ENCODE measurements at places on chromosomes 6 and 20.

DNA sequence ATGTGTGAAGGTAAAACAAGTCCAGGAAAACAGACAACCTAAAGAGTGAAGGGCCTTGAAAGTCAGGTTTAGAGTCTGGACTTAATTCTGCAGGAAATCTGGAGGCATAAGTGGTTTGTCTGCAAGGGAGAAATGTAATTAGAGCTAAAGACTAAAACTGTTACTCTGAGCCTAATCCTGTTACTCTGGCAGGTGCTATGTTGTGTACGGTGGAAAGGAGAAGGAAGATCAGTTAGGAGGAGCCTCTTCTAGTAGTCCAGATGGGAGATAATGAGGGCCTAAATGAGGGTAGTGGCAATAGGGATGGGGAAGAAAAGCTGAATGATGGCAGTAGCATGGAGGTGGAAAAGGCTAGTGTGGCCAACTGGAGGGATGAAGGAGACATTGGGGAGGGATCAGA, 118.5 kb downstream of the PDSS2 start:
- DNase-seq = no peak

- no peak for DNase-seq
Observed at GRCh38 chr6:168035098-168035660, 37.7 kb downstream of the KIF25 start.

GRCh38 chr20:61933481-61933950, 132.2 kb downstream of the TAF4 start:
- no peak for DNase-seq

- no peak for DNase-seq
Observed at GRCh38 chr6:169188475-169188874, 65.2 kb downstream of the THBS2 start.

- DNase-seq = no peak
Observed at GRCh38 chr6:168057836-168058235, 21.2 kb downstream of the FRMD1 start.

- no peak for DNase-seq
Observed at GRCh38 chr20:40471261-40471629, 217.8 kb downstream of the MAFB start.

DNA sequence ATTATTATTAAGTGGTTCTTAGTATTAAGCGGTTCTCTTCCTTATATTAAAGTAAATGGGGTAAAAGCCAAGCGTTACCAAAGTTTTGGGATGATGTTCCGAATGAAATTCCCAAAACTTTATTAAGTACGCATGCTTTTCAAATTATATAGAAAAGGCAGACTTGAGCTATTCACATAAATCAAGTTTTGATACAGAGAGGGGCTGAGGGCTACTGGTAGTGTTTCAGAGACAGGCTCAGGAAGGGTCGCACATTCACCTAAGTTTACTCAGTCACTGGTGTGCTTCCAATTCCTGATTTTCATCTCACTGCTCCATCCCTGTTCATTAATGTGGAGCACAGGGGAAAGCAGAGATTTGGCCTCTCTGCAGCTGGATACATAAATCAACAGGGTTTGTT, 652.2 kb downstream of the QKI start:
- no peak for DNase-seq

DNA sequence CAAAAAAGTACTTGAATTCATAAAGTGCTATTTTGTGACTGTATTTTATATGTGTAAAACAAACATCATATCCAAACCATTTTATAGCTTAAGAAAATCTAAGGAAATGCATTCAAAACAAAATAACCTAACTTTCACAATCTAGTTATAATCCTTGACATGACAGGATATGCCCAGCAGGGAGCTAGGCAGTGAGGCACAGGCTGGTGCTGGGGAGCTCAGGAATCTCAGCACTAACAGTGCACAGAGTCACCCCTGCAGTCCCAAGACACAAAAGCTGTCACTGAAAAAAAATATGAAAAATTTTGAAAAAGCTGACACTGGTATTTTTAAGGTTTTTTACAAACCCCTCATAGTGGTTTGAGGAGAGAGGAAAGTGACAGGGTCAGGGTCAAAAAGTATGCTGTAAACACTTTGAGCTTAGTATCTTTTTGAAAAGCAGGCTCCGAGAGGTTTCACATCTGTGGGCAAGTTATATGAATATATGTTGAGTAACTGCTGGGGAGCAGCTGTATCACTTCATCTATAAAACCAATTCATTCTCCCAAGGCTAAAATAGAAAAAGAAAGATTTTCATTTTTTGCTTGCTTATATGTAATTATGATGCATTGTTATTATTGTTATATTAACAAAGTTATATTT, 24.1 kb downstream of the LGSN start:
- no peak for DNase-seq

- no peak for DNase-seq
Observed at GRCh38 chr6:158969148-158969547, 30.9 kb downstream of the RSPH3 start.

DNA sequence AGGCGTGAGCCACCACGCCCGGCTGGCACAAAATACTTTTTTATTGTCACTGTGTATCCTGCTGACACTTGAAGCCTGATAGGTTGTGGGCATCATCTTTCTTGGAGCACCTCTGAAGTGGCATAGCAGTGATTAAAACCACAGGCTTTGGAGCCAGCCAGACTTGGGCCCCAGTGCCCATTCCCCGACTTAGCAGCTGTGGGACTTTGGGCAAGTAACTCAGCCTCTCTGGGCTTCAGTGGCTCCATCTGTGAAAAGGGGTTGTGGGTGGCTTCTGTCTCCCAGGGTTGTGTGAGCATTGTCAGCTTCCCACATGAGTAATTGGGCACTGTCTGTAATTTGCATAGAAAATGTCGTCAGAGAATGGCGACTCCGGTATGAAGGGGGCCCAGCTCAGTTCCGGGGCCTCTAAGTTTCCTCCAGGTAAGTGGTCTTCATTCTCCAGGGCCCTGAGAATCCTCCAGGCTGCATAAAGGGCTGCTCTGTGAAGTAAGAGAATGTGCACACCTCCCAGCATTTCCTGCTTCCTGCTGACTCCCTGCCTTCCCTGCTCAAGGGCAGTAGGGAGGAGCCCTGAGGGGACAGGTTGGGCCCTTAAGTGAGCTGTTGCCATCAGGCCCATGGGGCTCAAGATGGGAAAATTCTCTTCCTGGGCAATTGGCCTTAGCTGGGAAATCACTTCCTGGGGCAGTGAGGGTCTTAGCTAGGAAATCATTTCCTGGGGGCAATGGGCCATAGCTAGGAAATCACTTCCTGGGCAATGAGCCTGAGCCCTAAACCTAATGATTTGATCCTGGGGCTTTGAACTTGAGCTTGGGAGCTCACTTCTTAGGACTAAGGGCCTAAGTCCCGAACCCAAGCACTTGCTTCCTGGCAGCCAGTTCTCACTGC, 27.2 kb downstream of the ARHGAP40 start:
- no peak for DNase-seq

DNA sequence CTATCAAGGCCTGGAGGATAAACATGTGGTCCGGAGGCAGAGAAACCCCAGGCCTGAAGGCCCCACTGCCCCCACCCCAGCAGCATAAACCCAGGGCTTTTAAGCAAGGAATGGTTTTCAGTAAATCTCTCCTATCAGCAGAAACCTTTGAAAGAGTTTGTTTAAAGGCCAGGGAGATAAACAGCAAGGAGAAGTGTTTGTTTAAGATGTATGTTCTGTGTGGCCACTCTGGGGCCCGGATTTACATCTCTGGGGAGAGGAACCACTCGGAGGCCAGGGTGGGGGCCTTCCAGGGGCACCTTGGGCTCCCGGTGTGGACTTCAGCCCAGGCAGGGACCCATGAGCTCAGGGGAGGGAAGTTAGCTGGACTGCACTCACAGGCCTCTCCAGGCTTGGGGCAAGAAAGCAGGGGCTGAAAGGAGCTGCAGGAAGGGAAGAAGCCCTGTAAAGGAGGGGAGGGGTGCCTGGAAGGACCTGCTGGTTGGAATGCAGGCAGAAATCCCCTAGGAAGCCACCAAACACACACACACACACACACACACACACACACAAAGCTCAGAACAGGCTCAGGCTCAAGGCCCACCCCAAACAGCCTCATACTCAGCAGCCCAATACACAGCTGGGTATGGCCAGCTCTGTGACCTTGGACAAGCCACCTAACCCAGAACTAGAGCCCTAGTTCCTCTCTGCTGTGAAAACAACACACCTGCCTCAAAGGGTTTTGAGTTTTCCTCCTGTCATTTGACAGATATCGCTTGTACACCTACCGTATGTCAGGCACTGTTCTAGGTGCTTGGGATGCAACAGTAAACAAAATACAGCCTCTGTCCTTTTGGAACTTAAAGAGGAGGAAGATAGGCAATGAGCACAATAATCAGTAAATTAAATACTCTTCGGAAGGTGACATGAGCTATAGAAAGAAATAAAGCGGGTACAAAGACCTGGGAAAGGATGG, 26.2 kb upstream of the FOXP4 start:
- no peak for DNase-seq

DNA sequence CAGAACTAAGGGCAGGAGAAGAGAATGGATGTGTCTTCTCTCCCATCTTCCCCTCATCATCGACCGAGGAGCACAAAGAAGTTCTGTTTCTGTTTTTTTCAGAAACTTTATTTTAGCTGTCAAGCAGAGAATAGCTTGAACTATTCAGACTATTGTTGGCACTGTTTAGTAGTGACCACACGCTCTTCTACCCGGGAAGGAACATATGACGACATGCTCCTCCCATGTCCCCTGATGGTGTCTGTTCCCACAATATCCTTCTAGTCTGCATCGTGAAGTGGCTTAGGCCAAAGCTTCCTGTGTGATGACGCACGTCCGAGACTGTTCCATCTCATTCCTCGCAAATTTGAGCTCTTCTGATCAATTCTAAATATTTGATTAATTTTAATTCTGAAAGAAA, 27.2 kb upstream of the KIF25 start:
- DNase-seq = no peak

- no peak for DNase-seq
Observed at GRCh38 chr20:45946149-45946970, 11.9 kb downstream of the PCIF1 start.

DNA sequence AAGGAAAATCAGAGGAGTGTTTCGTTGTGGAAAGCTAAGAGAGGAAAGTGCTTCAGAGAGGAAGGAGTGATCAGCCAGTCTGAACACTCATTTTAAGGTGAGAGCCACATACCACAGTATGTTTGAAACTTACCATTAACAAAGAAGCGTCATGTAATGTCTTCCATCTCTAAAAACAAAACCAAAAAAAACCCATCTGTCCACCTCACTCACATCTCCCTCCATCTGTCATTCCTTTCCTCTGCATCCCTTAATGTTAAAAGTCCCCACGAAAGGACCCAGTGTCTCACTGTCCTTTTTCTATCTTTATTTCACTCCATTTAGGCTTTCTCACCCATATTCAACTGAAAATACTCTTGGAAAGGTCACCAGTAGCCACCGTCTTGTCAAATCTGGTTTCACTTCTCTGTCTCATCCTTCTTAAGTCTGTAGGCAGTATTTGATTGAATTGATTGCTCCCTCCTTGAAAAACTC, 59.4 kb upstream of the GNRH2 start:
- DNase-seq = no peak

DNA sequence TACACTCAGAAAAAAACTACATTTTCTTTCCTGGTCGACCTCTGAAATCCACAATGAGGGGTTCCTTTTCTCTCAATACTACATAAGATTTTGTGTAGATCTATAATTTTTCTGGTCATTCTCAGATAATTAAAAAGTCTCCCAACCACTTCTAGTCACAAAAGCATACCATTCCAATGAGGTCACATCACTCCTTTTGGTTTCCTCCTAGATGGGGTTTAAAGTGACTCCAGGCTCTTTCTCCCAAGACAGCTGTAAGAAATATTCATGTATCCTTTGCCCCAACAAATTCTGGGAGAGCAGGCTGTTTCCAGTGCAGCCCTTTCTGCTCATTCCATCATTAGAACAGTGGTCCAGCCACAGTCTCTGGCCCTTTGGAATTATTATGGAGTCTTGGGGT, 43.1 kb upstream of the BEND6 start:
- no peak for DNase-seq

- no peak for DNase-seq
Observed at GRCh38 chr6:33965766-33966165, 162.0 kb upstream of the MLN start.
